NCI-H69 (cell line): ENCODE measurements at places on chromosomes 2 and 18.

DNA sequence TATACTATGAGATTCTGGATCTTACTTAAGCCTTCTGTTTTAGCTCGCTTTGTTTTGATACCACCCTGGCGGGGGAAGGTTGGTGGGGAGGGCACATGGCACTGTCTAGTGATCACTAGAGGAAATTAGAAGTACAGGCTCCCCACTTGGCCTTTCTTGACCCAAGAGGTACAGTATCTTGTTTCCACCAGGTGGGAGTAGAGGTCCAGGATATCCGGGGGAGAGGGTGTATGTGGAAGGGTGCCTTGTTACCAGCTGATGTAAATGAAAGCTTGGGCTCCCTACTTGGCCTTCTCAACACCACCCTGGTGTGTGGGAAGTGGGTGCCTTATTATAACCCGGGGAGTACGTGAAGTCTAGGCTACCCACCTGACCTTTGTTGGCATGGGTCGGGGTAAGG, 7.5 kb downstream of the GALNT1 start:
- no peak for DNase-seq

GRCh38 chr2:25295621-25296020, 46.1 kb downstream of the DNMT3A start:
- DNase-seq: no peak

DNA sequence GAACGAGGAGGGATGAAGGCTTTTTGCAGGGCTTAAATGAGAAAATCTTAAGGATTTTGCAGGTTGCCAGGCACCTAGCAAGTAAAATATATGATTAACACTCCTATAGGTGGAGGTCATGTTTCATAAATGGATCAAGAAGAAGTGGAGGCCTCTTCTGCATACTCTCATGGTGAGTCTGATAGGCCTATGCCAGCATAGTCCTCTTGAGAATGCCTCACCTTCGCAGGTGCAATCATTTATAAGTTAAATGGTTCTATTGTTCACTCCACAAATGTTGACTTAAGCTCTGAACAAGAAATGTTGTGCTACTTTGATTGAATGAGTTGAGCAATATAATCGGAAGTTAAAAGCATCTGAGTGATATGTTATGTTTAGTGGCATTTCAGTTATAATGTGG, 12.1 kb downstream of the LRRTM1 start:
- DNase-seq: peak; percentile 61

GRCh38 chr2:127503491-127503890, 22.8 kb downstream of the IWS1 start:
- DNase-seq: no peak

DNA sequence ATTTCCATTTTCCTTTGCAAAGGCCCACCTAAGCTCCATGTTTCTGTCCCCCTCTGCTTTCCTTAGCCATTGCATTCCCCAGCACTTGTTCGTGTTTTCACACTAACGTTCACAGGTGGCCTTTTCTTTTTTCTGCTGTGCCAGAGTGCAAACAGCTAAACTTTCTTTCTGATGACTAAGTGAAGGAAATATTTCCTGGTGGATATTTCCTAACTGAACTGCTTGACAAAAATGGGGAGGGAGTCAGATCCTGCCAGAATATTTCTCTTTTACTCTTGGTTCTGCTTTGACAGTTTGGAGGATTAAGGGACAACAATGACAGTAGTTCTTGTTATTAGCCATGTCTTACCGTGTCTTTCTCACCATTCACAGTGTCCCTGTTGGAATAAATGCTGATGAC, 344.0 kb downstream of the ARHGAP15 start:
- no peak for DNase-seq

DNA sequence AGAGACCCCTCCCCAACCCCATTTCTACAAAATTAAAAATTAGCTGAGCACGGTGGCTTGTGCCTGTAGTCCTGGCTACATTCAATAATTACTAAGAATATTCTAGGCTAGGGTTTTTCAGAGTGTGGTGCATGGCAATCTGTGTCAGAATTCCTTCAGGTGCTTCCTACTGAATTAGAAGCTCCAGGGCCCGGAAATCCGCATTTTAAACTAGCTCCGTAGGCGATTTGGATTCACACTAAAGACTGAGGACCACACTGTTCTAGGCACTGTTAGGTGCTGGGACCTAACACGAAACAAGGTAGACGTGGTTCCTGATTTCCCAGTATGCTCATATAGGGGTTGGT, 628 bp upstream of the ZFAND2B start:
- DNase-seq: no peak

- peak; percentile 30 for DNase-seq
Observed at GRCh38 chr18:75173125-75173432, 35.9 kb downstream of the PTGR3 start.

GRCh38 chr2:239238381-239238780, 162.4 kb downstream of the HDAC4 start:
- no peak for DNase-seq

DNA sequence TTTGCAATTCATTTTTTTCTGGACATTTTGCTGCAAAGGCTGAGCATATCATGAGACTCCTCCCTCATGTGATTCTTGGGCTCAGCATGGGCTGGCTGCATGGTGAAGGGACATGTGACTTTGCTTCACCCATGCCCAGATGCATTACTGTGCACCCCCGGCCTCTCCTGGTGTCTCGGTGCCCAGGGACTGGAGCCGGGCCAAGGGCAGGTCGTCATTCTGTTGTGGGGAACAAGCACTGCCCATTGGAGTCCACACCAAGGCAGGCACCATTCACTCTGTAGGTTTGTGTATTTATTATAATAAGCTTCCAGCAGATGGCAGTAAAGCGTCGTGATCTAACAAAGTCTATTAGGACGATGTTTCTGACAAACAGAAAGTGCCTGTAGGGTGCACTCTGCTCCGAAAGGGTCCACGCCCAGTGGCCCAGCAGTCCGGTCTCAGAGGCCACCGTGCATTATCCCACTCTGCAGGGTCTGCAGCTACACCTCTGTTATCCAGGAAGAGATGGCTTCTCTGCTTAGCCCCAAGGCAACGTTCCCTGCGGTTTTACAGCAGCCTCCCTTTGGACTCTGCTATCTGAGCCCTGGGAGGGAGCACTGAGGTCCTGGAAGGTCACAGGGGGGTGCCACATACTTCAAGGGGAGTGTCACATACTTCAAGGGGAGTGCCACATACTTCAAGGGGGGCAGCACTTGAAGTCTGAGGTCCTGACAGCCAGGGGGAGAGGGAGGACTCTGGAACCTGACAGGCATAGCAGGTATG, 219.6 kb downstream of the TSN start:
- peak; percentile 82 for DNase-seq

DNA sequence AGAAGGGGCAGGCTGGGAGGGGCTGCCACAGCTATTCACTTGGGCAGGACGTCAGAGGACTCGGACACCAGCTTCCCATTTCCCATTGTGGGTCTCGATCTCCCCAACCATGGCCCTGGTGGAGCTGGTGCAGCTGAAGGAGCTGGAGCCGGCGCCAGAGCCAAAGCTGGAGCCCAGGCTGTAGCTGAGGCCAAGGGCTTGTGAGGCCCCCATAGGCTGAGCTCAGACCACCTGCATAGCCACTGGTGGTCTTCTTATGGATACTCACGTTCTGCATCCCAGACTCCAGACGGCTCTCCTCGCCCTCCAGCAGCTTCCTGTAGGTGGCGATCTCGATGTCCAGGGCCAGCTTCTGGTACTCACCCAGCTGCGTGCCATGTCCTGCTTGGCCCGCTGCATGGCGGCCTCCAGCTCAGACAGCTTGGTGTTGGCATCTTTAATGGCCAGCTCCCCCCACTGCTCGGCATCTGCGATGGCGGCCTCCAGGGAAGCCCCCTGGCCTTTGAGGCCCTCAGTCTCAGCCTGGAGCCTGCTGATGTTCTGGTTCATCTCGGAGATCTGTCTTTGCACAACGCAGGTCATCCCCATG, 6.0 kb upstream of the CDK5R2 start:
- DNase-seq: no peak

GRCh38 chr2:224221455-224221913, 180.4 kb downstream of the FAM124B start:
- no peak for DNase-seq

- DNase-seq: no peak
Observed at GRCh38 chr2:121472470-121472993, 58.1 kb upstream of the RNU4ATAC start.

DNA sequence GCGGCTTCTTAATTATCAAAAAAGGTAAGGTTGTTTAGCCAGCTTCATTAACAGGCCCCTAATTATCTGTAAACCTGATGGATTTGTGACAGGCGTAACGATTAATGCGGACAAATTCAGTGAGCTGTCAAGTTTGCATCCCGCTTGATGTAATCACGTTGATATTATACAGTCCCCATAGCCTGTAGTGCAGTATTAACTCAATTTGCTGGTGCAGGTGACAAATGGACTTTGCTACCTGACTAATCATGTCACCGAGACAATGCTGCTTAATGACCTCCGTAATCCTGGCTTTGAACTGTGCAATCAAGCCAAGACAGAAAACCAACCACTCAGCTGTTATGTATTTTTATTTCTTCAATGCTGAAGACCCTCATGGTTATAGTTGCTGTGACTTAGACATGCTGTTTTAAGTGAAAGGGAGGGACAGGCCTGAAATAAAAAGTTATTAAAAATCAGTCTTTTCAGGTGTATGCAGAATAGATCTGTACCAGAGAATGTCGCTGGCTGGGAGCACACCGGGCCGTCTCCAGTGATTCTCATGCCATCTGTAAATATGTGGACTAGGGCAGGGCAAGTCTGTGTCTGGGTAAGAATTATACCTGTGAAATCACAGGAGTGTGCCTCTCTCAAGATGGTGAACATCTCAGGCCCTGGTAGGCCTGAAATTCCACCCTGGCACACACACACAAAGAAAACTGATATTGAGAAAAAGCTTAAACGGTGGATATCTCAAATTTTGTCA, 4.3 kb downstream of the TSHZ1 start:
- peak; percentile 91 for DNase-seq

GRCh38 chr18:69257861-69258458, 142.7 kb upstream of the DOK6 start:
- DNase-seq: peak; percentile 42

GRCh38 chr2:101803945-101804696, 106.6 kb downstream of the MAP4K4 start:
- peak; percentile 79 for DNase-seq

- peak; percentile 49 for DNase-seq
Observed at GRCh38 chr2:152189622-152190495, 14.3 kb upstream of the STAM2 start.

- no peak for DNase-seq
Observed at GRCh38 chr2:143819190-143819735, 690.0 kb downstream of the ARHGAP15 start.

DNA sequence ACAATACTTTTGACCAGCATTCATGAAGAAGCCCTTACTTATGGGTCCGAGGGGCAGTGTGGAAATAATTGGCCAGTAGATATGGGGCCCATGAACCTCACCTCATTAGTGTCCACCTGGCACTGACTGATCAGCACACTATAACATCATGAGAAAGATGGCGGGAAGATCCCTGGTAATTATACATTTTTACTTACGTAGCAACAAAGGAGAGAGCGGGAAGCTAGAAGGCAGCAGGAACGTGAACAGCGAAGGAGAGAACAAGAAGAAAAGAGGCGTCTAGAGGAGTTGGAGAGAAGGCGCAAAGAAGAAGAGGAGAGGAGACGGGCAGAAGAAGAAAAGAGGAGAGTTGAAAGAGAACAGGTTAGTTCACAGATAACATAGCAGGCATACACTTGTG, 136.0 kb upstream of the IL1R2 start:
- DNase-seq: no peak

DNA sequence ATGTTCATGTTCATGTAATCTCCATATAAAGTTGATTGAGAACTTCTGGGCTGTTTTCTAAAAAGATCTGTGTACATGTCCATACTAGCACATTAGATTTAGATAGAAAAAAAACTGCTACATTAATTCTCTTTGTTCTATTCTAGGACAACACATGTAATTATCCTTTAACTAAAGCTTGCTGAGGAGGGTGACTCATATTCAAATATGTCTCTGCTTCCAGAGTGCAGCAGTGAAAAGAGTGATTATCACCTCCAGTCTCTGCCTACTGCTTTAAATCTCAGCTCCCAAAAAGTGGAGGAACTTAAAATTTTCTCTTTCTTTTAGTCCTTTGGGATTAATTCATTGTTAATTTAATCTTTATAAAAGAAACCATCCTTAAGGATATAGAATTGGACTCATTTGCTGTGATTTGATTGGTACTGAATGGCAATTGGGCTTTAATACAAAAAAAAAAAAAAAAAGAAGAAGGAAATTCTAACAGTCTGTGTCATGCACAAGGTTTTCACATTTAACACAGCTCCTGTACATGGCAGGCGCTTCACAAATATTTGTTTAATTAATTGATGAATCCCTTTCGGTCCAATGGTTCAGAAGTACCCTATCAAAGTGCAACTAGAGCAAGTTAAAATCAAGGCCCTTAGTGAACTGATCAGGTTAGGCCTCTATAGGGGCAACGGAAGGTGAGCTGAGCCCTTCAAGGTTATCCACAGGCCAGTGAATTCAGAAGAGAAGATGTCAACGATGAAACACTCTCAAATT, 214.0 kb upstream of the KCNJ3 start:
- DNase-seq: peak; percentile 87

DNA sequence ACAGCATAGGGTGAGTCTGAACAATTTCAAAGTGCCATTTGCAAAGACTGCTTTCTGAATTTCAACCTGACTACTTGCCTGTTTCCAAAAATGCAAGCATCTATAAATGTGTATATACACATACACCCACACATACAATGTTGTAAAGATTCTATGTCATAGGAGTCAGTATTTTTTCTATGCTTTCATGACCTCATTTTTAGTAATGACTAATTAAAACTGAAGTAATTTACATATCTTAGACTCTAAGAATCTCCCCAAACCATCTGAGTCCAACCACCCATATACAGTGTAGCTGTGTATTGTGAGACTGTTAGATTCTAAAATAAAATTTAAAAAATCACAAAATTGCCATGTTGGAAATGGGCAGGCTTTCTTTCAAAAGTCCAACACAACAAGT, 162.0 kb upstream of the STK17B start:
- no peak for DNase-seq

DNA sequence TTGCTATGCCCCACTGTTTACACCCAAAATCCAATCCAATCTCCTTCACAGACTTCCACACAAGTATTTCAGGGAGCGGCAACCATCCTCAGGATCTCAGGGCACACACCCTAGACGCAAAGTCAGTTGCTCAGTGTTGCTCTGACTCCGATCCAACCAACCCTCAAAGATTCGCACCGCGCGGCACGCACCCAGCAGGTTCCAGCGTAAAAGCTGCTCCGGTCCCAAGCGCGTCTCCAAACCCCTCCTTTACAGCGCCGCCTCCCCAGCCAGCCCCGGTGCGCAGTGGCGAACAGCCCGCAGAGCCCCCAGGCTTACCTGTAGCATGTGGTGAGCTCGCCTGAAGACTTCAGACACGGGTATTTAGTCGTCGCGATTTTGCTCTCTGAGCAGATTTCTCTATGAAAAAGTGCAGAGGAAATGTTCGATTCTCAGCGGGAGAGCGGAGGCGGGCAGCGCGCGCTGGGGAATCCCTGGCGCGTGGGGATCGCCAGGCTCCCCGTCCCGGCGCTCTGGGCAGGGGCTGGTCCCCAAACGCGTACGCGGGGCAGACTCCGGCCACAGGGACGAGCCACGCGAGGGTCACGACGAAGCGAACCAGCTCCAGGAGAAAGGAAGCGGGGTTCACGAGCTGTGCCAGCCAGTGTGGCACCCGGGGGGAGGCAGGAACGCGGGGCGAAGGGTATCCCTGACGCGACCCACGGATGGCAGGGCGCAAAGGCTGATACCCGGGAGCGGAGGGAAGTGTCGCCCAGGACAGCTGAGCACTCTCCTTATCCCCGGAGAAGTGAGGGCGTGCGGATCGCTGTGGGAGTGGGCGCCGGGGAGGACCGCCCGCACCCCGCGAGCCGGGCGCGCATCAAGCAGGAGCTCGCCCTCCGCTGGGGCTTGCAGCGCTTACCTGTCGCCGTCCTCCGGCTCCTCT, 650 bp downstream of the CCBE1 start:
- peak; percentile 92 for DNase-seq
